ENCODE measurements at places on chromosomes 4 and X.

- DNase-seq: no peak
Observed at GRCh38 chrX:110175146-110175545, 142.7 kb downstream of the AMMECR1 start.

- peak; percentile 48 for DNase-seq
Observed at GRCh38 chr4:108884596-108884995, 121.7 kb upstream of the ETNPPL start.

DNA sequence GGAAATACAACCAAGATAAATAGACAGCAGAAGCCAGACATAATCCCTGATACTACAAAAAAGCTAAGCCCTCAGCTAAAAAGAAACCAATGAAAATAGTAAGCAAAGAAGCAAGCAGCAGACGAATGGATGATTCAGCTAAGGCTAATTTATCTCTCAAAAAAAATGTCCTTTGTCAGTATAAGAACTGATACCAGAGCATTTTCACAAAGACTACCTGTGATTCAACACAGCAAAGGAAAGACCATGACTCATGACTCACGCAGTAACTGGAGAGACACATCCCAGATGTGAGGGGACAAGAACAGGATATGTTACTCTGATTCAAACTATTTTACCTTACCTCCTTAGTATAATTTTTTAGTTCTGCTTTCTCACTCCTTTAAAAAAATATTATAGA lies 22.7 kb upstream of the TMPRSS11F start:
- peak; percentile 7 for DNase-seq

DNA sequence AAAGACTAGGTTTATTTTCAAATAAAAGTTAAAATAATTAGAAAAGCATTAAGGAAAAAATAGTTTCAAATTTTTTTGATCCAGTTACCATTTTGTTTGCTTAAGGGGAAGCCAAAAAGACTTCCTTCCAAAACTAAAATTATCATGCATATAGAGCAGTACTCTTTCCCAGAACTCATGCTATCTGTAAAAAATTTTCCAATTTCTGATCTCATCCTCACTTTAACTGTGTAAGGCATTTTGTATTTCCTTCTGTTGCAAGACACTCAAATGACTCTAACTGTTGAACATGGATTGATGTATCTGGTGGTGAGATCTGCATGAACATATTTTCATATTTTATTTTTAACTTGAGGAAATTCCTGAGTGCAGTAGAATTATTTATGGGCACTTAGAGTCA lies 150.1 kb downstream of the ADAM29 start:
- peak; percentile 10 for DNase-seq

GRCh38 chr4:163279713-163280112 lies 52.7 kb downstream of the NPY1R start:
- no peak for DNase-seq

DNA sequence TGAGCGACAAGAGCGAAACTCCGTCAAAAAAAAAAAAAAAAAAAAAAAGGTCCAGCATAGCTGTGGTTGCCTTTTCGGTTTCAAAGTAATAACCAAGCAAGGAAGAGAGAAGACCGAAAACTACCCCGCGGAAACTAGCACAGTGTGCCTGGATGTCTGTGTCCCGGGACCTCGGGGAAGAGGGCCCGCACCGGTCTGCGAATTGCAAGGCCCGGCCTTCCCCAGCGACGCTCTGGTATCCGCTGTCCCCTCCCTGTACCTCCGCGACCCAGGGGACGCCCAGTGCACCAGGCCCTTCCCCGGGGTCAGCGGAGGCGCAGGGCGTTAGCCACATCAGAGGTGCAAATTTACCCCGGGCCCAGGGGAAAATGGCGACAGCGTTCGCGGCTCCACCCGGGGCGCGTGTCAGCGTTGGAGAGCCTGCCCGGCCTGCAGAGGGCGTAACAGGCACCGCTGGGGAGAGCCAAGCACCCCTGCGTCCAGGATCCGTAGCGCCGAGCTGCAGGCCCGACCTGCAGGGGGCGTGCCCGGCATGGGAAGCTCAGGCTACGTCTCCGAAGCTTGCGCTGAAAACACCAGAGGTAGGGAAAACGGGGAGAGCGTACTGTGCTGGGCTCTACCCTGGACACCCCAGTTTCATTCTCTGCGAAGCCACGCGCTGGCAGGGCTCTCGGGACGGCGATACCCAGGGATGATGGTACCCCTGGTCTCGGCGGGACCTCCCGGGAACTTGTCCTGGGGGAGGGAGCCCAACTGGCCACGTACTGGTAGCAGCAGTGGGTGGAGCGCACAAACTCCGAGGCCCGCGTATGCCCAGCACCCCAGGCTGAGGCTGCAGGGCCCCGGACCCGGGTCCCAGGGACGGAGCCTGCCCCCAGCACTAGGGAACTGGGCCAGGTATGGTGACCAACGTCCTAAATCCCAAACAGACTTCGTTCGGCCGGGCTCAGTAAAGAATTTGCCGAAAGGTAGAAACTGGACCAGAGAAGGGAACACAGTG lies 16.2 kb downstream of the NKX6-1 start:
- DNase-seq: no peak

DNA sequence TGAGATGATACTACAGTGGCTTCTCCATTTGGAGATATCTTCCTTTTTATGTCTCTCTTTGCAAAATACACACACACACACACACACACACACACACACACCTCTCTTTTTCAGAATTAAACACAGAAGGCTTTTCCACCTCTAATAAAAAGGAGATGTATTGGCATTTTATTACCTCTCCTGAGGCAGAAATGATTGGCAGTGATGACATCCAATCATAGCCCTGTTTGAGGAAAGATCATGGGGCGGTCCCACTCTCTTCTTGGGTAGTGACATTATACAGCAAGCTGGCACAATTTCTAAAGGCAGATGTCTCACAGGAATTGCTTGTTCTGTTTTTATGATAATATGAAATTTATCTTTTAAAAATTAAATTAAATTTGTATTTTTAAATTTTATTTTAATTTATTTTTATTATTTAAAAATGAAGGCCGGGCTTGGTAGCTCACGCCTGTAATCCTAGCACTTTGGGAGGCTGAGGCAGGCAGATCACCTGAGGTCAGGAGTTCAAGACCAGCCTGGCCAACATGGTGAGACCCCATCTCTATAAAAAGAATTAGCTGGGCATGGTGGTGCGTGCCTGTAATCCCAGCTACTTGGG lies 15.6 kb downstream of the CHRNA9 start:
- no peak for DNase-seq

GRCh38 chrX:103678199-103678993 lies 8.1 kb downstream of the MORF4L2 start:
- DNase-seq: peak; percentile 75
